LHCN-M2 (cell line): ENCODE measurements at places on chromosomes 5 and 9.

- DNase-seq: no peak
Measured at GRCh38 chr5:177310757-177311391, 824 bp downstream of the MXD3 start.

- peak; percentile 3 for DNase-seq
Measured at GRCh38 chr5:35608881-35609779, 8.5 kb upstream of the SPEF2 start.

DNA sequence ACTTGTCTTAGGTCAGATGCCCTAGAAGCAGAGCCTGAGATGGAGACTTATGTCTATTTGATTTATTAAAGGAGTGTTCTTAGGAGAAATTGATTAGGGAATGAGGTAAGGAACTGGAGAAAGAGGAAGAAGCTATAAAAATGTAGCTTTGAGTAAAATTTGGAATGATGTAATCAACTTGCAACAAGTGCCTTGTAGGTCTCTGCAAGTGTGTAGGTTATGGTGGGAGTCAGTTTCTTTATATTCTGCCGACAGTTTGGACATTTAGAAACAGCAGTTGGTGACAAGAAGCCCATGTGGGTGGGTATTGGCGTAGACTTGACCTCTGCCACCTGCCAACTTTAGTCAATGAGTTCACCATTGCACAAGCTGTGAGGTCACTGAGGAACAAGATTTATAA, 986.5 kb downstream of the CDH18 start:
- no peak for DNase-seq

DNA sequence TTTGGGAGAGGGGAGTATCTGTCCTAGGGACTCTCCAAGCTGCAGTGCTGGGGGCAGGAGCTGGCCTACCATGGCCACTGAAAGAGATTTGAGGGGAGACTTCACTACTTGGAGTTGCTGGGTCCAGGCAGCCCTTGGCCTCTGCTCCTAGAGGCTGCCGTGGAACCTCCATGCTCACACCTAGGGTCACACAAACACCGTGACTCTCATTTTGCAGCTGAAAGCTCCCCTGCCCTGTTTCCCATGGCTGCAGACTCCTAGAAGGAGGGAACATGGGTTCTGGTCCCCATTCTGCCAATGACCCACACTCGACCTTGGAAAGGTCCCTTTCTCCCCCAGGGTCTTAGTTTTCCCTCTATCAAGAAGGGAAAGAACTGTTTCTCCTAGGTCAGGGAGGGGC, 147.1 kb upstream of the PPP1R26 start:
- no peak for DNase-seq

DNA sequence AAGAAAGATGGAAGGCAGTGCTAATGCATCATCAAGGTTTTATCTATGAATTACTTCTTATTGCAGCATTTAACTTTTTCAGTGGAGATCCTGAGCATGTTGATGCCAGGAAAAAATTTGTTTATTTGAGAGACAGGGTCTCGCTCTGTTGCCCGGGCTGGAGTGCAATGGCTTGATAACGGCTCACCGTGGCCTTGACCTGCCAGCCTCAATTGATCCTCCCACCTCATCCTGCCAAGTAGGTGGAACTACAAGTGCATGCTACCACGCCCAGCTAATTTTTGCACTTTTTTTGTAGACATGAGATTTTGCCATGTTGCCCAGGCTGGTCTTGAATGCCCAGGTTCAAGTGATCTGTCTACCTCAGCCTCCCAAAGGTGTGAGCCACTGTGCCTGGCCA, 47.2 kb downstream of the AOPEP start:
- DNase-seq: no peak

- DNase-seq: no peak
Measured at GRCh38 chr9:5422276-5422675, 15.4 kb downstream of the PLGRKT start.

DNA sequence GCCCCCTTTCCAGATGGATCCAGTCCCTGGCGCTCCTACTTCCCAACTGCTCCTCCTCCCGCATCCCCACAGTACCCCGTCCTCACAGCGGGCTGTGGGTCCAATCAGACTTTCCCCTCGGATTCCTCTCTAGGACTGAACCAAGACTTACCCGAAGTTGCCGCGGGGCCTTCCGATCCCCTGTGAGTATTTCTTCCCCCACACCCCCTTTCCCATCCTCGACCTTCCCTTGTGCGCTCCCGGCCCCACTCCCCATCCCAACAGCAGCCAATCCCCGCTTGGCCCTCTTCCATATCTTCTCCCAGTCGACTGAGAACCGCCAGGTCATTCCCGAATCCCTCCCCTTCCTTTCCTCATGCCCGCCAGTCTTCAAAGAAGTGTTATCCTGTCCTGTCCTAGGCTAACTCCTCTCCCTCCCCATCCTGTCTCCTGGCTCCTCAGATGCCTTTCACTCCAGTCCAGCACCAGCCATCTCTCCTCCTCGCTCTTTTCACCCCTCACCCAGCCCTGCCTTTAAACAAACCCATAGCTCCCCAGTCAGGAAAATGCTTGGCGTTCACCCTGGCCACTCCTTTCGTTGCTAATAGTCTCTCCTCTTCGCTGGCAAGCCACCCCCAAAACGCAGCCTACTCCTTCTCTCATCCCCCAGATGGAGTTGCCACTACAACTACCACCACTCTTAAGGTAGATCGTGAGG, 646 bp downstream of the SWI5 start:
- peak; percentile 19 for DNase-seq

DNA sequence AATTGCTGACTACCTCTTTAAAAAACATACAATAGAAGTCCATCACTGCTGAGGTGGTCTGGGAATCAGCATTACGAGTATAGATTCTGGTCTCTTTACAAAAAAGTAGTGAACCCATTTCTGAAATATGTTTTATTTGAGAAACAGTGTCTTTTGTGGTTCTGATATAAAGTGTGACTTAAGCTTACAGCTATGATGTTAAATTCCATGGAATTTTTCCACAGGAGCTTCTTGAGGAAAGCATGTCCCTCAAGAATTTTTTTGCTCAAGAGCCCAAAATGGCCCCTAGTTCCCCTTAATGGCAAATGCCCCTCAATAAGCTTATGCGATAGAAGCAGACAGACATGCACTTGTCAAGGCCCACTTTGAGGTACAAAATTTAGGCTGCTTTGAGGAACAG, 265.7 kb downstream of the FAM170A start:
- no peak for DNase-seq

- no peak for DNase-seq
Measured at GRCh38 chr9:113857875-113858274, 18.2 kb upstream of the ZNF618 start.
